Fibroblast of lung (primary cell): ENCODE measurements at places on chromosomes 6 and 20. TPM values are rescaled to one million over a fixed set of nuclear protein-coding genes. Genes with fewer than 3 reads are reported as not detected.
A peak's percentile ranks its signal among the peaks of the same experiment; 100 is the strongest.

The LY6G6D gene
- not detected in 2 replicates for total RNA-seq

The MCHR2 gene
- not detected in 2 replicates for total RNA-seq

The SIM1 gene
- total RNA-seq, result not detected in 2 replicates

The GRM1 gene
- total RNA-seq, result under 0.01 and 0.17 TPM in 2 replicates

The TCP11 gene
- 0.17 and 0.51 TPM in 2 replicates for total RNA-seq

DNA sequence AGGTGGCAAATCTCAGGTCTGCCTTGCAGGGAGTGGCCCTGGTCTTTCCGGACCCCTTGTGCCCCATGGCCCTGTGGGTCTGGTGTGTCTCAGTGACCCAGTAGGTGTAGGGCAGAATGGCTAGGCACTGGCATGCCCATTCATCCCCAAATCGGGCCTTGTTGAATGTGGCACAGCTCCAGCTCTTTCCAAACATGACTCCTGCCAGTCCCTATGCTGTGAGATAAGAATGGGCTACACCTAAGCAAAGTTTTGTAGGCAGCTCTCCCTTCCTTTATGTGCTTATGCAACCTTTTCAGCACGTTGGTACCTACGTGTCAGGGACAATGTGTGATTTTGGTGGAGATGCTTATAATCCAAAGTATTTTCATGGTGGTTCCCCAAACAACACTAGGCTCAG is 33.9 kb downstream of the FOXO3 start:
- DNase-seq, result no peak

GRCh38 chr20:46304361-46304760 is 3.9 kb downstream of the CDH22 start:
- DNase-seq, result peak; percentile 11

GRCh38 chr20:45032781-45033180 is 66.5 kb downstream of the STK4 start:
- DNase-seq, result no peak

DNA sequence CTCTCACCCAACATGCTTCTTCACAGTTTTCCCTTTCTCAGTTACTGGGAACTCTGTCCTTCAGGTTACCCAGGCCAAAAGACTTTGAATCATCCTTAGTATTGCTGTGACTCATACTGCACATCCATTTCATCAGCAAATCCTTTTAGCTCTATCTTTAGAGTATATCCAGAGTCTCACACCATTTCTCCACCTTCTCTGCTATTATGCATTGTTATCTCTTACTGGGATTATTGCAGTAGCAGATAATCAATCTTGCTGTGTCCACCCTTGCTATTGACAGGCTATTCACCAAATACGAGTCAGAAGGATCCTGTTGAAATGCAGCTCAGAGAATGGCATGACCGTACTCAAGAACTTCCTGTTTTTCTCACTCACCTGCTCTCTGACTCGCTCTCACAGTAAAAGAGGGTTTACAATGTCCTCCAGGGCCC is 57.3 kb downstream of the BCKDHB start:
- peak; percentile 77 for DNase-seq

- no peak for DNase-seq
Observed at GRCh38 chr20:45138561-45139300, 14.5 kb upstream of the WFDC12 start.

DNA sequence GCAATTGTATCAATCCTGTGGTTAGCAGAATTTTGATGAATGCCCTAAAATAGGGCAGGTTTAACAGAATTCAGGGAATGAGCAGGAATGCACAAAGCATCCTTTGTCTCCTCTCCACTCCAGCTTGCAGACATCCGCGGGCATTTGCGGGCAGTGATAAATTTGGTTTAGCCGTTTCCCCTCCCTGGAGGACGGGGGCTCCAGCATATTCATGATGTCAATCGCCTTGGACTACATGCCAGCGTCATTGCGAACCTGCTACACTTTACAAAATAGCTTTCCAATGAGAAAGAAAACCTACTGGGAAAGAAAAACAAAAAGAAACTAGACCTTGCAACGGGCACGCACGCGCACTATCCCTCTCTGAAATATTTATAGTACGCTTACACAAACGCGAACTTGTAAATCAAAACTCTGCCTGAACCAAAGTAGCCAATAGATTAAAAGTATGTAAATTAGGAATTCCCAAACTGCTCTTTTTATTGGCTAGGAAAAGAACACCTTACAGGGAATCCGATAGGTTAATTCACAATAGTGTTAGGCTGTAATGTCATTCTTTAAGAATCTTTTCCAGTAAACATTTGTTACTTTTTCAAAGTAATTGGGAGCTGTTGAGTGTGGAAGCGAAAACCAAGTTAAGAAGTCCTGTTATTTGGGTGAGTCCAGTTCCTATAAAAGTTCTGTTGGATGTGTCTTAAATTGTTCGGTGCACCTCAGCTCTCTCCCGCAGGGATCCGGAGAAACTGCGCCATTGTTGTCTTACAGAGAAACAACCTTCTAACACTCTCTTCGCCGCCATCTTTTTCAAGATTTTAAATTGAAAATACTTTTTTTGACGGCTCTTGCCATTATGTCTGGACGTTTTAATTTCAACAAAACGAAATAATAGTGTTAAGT is 136.7 kb downstream of the HFE start:
- peak; percentile 98 for DNase-seq

DNA sequence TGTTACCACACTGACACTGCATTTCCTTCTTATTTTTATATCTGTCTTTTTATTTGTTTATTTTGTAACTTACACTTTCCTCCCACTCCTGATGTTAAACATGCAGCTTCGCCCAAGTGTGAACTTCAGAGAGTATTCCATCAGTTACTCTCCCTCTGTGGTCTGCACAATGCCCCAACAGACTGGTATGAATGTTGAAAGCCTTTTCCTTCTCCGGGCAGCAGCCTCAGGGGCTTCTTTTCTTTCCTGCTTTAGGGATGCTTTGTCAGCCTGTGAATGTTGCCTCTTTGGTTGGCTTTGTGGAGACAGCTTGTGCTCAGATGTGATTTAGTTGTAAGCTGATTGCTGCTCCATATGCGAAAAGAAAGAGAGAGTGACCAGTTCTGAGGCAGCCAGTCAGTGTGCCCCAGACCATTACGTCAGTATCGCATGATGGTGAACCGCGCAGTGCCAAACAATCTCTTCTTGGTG is 44.0 kb downstream of the SMPDL3A start:
- no peak for DNase-seq
